ENCODE measurements at places on chromosomes 6 and 20. TPM values are rescaled to one million over a fixed set of nuclear protein-coding genes. Genes with fewer than 3 reads are reported as not detected.

DNA sequence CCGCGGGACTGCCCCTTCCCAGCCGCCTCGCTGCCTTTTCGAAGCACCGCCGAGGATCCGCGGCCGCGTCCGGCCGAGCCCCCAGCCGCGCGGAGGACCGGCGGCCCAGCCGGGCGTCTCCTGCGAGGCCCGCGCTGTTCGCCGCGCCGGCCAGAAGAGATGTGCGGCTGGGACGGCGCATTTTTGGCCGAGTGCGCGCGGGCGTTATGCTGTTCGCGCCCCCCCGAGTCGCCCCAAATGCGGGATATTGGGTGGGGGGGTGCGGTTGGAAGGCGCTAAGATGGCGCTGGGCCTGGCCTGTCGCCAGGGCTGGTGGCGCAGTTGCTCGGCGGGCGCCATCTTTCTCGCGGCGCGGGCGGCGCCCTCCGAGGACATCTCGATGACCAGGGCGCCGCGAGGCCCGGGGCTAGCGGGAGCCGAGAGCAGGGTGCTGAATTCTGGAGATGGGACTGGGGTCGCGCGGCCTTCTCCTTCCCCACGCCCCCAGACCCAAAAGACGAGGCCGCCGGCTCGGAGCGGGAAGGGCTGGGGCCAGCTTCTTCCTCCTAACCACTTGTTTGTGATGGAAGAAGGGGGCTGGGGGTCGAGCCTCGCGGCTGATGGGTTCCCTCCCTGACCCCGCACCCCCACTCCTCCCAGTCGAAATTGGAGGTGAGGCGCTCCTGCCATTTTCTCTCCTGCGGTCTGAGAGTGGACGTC lies 1.5 kb downstream of the BICRAL start:
- peak; percentile 67 for DNase-seq

DNA sequence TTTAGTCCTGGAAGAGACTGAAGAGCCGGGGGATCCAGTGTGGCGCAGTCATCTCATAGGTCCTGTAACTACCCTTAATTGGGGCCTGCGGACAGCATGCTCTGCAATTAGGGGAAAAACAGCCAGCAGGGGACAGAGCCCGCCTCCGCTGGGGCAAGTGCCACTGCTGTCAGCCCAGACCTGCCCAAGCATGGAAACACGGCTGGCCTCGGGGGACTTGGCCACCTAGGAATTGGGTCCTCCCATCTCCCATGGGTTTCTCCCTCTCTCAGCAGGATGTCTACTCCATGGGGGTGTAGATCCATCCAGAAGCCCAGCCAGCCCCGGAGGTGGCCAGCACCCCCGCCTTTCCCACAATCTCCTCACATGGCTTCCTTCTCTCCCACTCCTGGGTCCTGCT lies 3.6 kb downstream of the GHRH start:
- no peak for DNase-seq

DNA sequence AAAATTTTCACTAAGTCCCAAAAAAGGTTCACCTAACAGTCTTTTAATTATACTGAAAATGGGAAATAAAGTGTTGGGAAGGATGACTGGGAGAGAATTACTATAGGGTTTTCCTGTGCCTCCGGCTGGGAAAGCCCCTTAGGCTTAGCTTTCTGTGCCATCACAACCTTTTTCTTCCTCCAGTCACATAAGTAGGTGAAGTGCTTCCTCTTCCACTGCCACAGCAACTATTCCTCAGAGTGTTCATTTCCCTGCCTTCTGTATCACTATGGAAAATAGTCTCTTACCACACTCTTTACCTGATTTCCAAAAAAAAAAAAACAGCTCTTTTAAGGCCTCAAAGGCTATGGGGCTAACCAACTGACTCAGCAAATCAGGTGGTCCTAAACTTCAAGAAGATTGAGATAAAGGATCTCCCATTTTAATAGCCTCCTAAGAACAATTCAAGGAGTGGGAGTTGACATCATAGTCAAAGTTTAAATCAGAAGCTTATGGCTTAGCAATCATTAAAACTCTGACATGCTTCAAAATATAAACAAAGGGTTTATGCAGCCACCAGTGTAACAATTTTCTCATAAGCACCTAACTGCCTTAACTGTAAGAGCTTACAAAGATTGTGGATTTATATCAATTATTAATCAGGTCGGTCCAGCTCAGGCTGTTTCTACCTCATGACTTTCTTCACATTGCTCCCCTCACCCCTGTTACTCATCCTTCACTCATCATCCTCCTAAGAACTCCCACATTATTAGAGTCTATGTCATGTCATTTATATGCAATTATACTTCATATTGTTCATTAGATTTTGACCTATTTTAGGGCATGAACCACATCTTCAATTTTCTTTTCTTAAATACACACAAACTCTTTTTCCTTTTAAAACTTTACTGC lies 95.3 kb downstream of the RNGTT start:
- DNase-seq, result peak; percentile 96

The CHRNA4 gene
- not detected for total RNA-seq

DNA sequence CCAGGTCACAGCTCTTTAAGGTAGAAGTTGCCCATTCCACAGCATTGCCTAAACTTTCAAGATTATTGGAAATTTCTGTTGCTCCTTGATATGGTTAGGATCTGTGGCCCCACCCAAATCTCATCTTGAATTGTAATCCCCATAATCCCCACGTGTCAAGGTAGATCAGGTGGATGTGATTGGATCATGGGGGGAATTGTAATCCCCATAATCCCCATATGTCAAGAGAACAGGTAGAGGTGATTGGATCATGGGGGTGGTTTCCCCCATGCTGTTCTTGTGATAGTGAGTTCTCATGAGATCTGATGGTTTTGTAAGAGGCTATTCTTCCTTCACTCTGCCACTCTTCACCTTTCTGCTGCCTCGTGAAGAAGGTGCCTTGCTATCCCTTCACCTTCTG lies 327.4 kb upstream of the MAP3K7 start:
- no peak for DNase-seq

The TMEM14A gene
- total RNA-seq, result 101 TPM

- DNase-seq, result no peak
These were observed 77.6 kb upstream of the RGS17 start for GRCh38 chr6:153208706-153209105.

GRCh38 chr6:148884461-148884860 lies 137.6 kb downstream of the UST start:
- DNase-seq, result no peak

The DOK5 gene
- total RNA-seq, result 3.5 TPM

The SRSF12 gene
- 1.9 TPM for total RNA-seq

DNA sequence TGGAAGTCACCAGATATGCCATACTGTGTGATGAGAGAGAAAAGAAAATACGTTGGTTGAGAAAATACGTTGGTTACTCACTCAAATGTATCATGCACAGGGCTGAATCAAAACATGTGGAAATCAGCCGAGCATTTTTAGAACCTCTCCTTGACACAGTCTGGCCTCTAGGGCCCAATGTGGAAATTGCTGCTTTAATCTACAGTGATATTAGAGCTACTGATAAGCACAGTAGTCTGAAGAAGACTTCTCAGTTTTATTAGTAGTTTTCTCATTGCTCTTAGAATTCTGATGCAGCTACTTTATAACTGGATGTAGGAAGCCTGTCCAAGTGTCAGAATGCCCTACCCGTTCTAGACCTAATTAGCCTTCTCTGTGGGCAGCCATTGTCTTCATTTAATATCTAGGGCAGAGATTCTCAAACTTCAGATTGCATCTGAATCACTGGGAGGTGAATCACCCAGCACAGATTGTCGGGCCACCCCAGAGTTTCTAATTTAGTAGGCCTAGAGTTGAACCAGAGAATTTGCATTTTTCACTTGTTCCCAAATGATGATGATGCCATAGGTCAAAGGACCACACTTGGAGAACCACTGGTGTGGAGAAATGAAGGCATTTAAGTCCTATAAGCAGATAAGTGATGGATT lies 229.1 kb downstream of the PLCB1 start:
- peak; percentile 23 for DNase-seq

GRCh38 chr20:9534025-9534424 lies 19.6 kb downstream of the LAMP5 start:
- no peak for DNase-seq

DNA sequence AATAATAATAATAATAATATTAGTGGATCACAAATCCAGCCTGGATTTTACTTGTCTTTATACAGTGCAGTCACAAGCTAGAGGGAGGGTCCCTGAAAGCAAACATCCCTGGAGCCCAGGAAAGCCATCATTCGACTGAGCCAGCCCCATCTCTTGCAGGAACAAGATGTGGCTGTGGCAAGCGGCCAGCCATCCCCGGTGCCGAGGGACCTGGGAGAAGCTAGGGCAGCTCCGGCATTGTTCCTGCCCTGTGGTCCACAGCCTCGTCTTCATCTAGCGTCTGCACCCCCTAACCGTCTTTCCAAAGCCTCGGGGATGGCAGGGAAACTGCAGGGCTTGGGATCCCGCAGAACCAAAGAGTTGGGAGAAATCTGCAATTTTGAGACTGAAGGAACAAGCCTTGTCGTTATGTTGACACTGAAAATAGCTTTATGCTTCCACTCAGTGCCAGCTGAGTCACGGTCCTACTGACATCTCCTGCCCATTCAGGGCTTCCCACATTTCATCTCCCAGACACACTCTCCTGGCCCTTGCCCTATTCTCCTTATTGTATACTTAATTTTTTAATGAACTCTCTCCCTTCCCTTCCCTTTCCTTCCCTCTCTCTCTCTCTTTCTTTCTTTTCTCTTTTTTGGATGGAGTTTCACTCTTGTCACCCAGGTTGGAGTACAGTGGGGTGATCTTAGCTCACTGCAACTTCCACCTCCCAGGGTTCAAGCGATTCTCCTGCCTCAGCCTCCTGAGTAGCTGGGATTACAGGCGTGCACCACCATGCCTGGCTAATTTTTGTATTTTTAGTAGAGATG lies 62.5 kb upstream of the ZNFX1 start:
- no peak for DNase-seq

The CAP2 gene
- total RNA-seq, result 16.5 TPM

DNA sequence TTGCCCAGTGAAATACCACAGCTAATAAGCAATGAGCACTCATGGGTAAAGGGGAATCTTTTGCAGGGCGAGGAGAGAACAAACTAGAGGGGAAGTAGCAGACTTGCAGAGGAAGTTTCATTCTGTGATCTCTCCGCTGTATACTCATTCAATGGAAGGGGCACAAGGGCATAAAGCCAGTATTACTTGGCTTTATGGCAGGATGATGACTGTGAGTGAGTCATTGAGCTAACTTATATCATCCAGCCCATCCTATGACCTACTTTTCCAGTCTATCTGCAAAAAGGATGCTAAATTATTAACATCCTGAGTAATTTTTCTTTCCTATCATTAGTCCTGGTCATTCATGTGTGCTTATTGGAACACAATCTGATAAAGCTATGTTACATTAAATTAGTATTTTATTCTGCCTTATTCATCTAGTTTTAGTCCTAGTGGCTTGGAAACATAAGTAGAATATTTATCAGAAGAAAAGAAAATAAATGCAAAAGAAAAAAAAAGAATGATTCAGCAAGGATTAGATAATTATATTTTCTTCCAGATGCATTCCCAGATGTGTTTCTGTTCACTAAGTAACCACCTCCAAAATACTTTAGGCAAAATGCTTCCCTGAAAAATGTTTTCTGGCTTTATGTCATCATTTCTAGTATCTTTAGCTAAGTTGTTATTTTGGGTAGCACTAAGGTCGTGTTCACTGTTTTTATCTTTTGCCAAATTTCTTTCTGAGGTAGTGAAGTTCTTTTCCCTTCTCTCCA lies 471.7 kb downstream of the CDKAL1 start:
- peak; percentile 94 for DNase-seq

DNA sequence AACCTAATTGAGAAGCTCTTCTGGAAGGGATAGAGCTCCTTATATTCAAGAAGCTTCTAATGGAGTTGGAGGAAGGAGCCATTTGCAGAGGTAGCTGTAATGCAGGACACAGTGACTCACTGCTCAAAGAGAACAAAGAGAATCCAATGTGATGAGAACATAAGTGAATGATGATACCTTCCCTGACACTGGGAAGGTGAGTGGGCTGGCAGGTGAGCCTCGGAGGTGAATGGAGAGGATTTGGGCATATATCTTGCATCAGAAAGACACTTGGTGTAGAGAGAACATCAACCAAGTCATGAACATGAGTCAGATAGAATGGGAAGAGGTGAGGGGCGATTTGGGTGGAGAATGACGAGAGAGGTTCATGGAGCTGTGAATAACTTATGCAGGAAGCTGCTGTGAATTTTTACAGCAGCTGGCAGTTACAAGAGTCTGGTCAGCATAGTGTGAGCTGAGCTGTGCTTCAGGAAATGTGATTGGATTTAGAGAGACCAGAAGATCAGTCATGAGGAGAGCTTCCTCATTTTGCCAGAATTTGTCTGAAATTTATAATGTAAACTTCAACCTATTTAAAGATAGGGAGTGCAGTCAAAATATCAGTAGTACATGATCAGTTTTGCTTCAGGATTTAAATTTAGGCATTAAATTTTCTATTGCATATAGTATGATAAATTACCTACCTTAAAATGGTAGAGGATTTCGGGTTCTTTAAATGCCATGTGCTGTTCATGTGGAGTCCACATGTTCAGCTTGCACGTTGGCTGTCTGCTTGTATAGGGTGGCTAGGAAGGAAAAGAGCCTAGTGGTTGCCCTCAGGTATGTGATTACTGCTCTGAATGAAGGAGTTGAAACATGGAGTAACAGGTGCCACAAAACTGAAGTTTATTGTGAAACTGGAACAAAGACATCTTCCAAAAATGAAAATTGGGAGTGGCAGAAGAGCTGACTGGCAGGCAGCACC lies 59.2 kb upstream of the KIF25 start:
- DNase-seq, result no peak

The IMPG1 gene
- not detected for total RNA-seq

The SRMS gene
- not detected for total RNA-seq

DNA sequence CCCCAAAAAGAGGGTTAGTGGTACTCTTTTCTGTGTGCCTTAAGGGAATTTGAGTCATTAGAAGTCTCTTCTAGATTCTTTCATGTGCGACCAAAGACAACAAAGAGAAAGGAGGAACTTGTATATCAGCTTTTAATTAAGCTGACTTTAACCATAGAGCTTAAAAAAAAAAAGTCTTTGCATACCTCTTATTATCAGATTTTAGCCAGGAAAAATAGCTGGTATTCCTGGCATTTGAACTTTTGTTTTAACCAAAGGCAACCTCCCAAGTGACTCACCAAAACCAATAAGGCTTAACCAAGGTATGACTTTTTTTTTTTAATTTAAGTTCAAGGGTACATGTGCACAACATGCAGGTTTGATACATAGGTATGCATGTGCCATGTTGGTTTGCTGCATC lies 375.0 kb downstream of the CDC5L start:
- no peak for DNase-seq

- DNase-seq, result no peak
These were observed 38.6 kb downstream of the IBTK start for GRCh38 chr6:82208913-82209312.

DNA sequence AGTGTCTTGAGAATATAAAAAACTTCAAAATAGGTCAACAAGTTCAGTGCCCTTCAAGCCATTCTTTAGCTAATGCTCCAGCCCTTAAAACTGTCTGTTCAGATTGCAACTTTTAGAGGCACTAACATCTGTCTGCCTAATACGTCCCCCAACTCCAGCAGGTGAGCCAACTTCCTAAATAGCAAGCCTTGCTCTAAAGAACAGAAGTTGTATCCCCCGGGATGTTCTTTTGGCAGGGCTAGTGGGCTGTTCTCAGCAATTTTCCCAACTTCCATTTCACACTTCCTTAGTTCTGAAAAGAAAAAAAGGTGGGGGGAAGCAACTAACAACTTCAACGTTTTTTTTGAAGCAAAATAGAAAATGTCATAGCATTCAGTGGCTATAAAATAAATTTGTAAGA lies 290.0 kb upstream of the PTCHD4 start:
- DNase-seq, result no peak

The C4A gene
- 0.30 TPM for total RNA-seq

The RAB32 gene
- total RNA-seq, result 129 TPM

The FNDC11 gene
- 8.2 TPM for total RNA-seq

The POM121L2 gene
- not detected for total RNA-seq
